ENCODE measurements at places on chromosomes 2 and 18. TPM values are rescaled to one million over a fixed set of nuclear protein-coding genes. Genes with fewer than 3 reads are reported as not detected.

The FAM237A gene
- not detected for total RNA-seq

The MC2R gene
- not detected for total RNA-seq

The TSPYL6 gene
- not detected for total RNA-seq

The GALNT5 gene
- total RNA-seq = 2.1 TPM

The CYBRD1 gene
- total RNA-seq = 35.6 TPM

The PLB1 gene
- 2.6 TPM for total RNA-seq

The EVX2 gene
- 0.02 TPM for total RNA-seq

The MTCL1 gene
- 60.5 TPM for total RNA-seq

The FNDC4 gene
- total RNA-seq = 3.9 TPM

The PPP1R1C gene
- total RNA-seq = 3.3 TPM

Measured in A549 treated with RU486 at 1 μM for 4 hours (cell line).